Stimulated activated CD4-positive, alpha-beta T cell treated with anti-CD3 and anti-CD28 coated beads, Interleukin-12 subunit alpha, Interleukin-12 subunit beta, amount 100 ng/mL, for 24 hours (primary cell): ENCODE measurements at places on chromosomes 5 and 9.

- DNase-seq: no peak
These were observed 66.9 kb upstream of the BASP1 start for GRCh38 chr5:17150531-17150930.

DNA sequence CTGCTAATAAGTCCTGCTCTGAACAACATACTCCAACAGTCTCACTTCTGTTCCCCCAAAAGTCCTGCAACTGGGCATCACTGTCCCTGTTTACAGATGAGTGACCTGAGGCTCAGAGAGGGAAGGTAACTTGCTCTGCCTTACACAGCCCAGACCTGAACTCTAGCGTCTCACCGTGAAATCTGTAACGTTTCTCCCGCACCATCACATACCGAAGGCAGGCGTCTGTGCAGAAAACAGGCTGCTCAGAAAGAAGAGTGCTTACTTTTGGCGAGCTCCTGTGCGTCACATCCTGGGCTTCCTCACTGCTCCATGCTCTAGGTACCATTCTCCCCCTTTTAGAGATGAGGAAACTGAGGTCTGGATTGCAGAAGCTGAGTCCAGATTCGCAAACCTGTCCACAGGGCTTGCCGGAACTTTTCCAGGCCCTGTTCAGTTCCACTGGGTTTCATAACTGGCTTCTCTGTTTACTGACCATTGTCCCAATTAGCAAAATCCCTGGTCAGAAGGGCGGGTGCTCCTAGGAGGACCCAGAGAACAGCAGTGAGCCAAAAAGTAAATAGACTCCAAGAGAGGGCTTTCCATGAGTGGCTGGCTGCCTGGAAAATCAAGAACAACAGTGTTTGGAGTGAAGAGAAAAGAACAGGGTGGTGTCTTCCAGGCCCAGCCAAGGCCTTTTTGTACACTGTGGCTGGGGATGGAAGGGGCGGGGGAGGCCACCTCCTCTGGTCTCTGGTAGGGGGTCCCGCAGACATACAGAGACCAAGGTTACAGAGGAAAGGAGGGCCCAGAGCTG, 27.1 kb downstream of the GSN start:
- DNase-seq: no peak

DNA sequence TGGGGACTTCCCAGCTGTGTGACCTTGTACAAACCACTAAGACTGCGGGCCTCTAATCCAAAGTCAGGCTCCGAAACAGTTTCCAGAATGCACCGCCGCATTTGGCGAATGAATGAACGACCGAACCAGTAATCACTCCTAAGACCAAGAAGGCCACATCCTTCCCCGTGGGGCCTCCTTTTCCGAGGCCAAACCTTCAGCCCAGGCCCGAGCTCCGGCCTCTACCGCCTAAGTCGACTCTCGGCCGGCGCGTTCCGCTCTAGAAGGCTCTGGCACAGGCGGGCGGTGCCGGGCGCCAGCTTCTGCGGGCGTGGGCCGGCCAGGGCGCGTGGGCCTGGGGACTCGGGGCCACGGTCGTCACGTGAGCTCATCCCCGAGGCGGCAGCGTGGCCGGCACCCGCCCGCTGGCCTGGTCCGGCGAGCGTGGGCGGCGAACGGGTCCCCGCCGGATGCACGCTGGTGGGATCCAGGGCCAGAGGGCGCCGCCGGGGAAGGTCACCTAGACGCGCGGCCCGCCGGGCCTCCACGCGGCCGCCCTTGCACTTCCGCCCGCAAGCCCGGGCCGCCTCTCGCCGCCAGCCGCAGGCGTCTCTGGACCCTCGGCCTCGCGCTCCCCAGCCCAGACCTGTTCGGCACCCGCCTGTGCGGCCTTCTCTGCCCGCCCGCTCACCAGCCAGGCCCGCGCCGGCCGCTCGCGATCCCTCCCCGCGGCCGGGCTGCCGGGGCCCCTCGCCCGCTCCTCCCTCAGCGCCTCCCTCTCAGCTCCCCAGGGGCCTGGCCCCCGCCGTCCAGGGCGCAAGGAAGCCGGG, 754 bp downstream of the VDAC1 start:
- DNase-seq: no peak

DNA sequence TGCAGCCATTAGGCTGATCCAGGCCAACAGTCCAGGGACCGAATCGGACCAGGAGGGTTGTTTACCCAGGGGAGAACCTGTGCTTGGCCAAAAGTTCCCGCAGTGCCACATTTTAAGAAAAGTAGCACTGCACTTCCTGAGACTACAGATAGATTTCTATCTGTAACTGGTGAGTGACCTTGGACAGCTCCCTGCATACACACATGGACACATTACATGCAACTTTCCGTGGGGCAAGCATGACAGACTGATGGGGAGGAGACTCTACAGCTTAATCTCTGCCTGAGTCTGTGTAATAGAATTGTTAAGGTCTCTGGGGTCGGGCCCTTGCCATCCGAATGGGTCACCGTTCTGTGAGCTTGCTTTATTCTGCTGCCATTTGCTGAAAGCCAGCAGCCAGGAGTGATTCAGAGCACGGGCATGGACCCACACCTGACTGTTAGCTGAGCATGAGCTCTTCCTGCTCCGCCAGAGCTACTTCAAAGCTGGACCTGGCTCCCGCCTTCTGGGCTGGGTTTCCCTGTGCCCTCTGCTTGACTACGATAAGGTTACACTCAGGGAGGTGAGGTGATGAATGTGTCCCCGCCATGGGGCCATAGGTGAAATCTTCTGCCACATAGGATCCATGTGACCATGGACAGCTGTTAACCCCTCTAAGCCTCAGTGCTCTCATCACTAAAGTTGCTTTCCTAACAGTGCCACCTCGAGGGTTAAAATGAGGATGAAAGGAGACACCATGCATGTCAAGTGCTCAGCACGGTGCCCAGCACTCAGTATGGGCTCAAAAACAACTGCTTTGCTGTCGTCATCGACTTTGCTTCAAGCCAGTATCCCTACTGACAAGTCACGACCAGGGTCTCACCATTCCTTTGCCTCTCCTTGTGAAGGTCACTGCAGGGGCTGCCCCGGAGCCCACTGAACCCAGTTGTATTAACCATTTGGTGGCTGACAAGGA, 200.0 kb downstream of the MELK start:
- DNase-seq: no peak

GRCh38 chr5:139431706-139432105, 7.6 kb downstream of the DNAJC18 start:
- DNase-seq: no peak

GRCh38 chr9:17528859-17529258, 50.0 kb upstream of the SH3GL2 start:
- no peak for DNase-seq

GRCh38 chr9:125391704-125392103, 130.1 kb downstream of the GAPVD1 start:
- DNase-seq: no peak

GRCh38 chr5:2105141-2105540, 222.4 kb upstream of the IRX4 start:
- no peak for DNase-seq

DNA sequence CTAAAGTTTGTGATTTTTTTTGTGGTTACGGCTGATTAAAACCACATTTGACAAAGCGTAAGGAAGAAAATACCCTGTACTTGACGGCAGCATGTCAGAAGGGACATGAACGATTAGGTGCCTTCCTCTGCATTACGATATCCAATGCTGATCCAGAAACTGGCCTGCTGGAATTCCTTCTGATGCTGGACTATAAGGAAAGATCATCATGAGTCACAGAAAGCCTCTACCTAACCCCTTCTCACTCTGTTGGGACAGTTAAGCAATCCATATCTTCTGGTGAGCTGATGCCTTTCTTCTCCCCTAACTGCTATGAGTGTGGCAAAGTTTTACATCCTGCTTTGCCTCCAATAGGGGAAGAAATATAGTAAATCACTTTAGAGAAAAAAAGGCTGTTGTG, 78.4 kb upstream of the PAPPA start:
- no peak for DNase-seq
